ENCODE measurements at places on chromosomes 5 and 9.

GRCh38 chr9:116267021-116267420 lies 113.4 kb downstream of the PAPPA start:
- DNase-seq: peak; percentile 54

DNA sequence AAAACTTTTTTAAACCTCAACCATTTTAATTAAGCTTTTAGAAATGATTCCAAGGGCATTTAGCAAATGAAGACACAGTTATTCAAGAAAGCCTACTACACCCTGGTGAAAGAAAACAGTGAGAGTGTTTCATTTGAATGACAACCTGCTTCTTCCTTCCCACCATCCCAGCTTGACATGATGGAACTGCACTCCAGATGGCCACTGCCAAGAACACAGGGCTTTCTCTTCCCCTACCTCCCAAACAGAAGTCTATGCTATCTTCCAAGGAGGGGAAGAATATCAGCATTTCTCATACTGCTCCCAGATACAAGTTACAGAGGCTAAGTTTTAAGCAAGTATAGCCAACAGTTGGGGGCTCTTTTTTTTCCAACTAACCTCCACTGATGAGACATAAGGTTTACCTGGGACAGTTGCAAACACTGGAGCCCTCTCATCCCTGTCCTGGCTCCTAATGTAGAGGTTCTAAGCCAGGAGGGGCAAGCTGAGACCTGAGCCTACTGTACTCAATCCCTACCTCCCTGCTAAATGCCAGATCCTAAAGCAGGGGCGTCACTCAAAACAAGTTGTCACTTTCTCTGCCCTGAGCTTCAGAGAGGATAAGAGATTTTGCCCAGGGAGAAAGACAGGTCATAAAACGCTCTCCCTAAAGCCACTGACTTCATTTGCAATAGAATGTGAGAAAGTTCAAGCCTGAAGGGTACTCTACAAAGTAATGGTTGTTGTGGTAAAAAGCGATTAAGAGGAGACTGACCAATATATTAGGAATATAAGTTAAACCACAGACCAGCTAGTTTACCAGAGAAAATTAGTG lies 88.5 kb upstream of the SLC27A6 start:
- no peak for DNase-seq

GRCh38 chr9:82961504-82962125 lies 101.3 kb downstream of the RASEF start:
- peak; percentile 23 for DNase-seq

GRCh38 chr9:134071149-134071548 lies 3.3 kb upstream of the BRD3 start:
- DNase-seq: no peak

GRCh38 chr9:99466781-99467180 lies 244.7 kb downstream of the SEC61B start:
- DNase-seq: no peak

GRCh38 chr9:34072410-34072809 lies 23.7 kb upstream of the UBAP2 start:
- no peak for DNase-seq

DNA sequence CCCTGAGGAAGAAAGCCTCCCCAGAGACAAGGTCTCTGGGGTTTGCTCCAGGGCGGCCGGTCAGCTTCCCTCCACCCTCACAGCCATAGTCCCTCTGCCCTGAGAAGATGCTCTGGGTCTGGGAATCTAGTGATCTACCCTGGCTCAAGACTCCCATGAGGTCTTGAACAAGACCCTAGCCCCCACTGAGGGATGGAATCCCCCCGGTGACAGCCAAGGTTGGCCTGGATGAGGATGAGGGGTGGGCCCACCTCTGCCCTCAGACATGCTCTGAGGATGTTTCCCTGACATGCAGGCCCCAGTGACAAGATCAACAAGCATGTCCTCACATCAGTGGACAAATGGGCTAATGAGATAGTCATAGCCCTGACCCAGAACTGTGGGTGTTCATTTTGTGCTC lies 138.6 kb downstream of the C5orf15 start:
- DNase-seq: no peak

- no peak for DNase-seq
Measured at GRCh38 chr9:89878003-89878411, 273.2 kb downstream of the GADD45G start.

DNA sequence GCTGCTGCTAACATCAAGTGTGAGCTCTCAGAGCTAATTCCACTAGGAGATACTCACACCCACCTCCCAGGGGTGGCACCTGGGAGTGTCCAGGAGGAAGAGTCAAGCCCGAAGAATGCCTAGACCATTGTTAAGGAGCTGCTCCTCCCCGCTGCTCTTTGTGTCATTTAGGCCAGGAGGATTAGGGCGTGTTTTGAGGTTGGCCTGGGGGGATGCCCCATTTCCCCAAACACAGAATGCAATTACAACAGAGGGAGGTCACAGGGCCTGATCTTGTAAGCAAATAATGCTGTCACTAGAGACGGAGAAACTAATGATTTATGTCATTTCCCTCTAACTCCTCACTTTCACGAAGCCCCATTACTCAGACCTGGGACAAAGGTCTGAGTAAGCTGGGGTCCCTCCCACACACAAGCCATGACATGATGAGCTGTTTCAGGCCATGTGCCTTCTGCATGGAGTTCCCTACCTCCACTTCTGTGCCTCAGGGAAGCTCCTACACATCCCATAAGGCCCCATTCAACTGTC lies 312.5 kb downstream of the ACTL7B start:
- DNase-seq: no peak

DNA sequence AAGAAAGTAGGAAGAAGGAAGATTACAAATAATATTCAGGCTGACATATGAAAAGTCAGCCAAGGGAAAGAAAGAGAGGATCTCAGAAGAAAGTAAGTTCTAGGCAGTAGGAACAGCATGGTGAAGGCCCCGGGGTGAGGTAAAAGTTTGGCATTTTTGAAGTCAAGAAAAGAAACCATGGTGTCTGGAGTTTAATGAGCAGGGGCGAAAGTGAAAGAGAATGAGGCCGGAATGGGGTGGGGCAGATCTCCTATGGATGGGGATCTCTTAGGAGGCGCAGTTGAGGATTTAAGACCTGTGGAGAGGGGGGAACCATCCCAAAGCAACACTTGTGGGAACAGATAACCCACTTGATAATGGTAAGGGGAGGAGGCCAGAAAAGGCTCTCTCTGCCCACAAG lies 42.3 kb upstream of the SMAD5 start:
- DNase-seq: no peak

DNA sequence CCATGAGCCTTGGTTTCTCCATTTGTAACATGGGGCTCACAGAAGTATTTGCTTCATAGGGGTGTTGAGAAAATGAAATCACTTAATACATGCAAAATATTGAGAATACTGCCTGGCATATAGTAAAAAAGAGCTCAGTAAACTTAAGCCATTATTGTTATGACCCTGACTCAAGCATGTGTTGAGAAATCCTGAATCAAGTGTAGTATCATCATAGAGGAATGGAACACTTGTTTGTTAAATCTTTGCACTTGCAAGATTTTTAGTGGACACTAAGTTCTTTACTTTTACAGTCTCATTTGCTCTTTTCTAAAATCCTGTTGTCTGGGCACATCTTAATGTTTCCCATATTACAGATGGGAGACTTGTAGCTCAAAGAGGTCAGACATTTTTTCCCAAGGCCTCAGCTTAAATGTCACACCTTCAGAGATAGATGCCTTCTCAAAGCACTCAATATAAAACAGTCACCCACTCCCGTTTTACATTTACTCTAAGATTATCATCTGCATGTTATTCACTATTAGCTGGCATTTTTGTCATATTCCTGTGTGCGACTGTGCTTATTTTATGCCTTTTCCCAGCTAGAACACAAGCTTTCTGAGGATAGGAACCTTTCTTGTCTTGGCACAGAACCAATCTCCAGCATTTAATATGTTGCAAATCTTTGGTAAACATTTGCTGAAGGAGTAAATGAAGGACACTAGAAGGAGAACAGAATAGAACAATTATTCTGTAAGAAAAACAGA lies 250.0 kb upstream of the TNC start:
- no peak for DNase-seq

- DNase-seq: peak; percentile 79
Measured at GRCh38 chr5:31983851-31984250, 190.3 kb downstream of the GOLPH3 start.
